ENCODE measurements at places on chromosomes 2 and 18. TPM values are rescaled to one million over a fixed set of nuclear protein-coding genes. Genes with fewer than 3 reads are reported as not detected.
A peak's percentile ranks its signal among the peaks of the same experiment; 100 is the strongest.

CPLX4 gene
- total RNA-seq = not detected

FABP1 gene
- under 0.01 TPM for total RNA-seq

RAB27B gene
- 99.0 TPM for total RNA-seq

DNA sequence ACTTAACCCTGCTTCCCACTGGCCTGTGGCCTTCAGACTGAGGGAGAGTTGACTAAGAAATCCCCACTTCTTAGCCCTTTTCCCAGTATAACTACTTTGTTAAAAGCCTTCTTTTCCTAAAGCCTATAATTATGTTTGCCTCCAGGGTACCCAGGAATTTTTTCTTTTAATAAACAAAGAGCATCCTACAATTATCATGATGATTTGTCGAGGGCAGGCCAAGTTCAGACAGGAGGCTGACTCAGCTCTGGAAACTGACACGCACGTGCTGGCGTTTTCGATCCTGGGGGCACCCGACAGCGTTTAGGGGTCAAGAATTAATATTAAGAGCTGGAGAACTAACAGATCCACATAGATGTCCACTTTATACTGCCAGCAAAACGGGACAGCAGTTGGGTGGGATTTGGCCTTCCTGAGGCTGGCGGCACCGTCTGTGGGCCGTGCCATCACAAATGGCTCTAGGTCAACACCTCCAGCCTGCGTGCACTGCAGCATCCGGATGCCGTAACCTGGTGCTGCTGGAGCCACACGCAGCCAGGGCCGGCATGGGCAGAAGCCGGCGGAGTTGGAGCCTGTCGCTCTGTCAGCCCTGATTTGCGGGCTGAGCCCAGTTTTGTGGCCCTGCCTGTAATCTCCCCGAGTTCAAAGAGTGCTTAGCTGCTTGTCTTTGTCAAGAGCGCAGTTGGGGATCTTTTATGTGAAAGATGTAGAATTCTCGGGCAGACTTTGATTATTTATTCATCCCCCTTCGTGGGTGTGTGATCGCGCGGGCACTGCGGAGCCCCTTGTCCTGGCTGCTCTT, 191.0 kb downstream of the GLI2 start:
- peak; percentile 83 for DNase-seq
- H3K4me3 ChIP-seq = no peak overlapping the region
- H3K27me3 ChIP-seq = no peaks in the 10 kb centered on the region
- peaks cover 29% of the 10 kb centered on the region for H3K4me1 ChIP-seq

- H3K36me3 ChIP-seq = no peaks in the 10 kb centered on the region
- no peak for DNase-seq
- H3K4me1 ChIP-seq = no peaks in the 10 kb centered on the region
- H3K27ac ChIP-seq = no peak overlapping the region
- no peaks in the 10 kb centered on the region for H3K27me3 ChIP-seq
- H3K4me3 ChIP-seq = no peak overlapping the region
Observed at GRCh38 chr2:208490492-208490891, 83.9 kb downstream of the PTH2R start.

- no peaks in the 10 kb centered on the region for H3K36me3 ChIP-seq
- no peak overlapping the region for H3K4me3 ChIP-seq
- peaks cover 14% of the 10 kb centered on the region for H3K4me1 ChIP-seq
Observed at GRCh38 chr2:241009191-241009590, 10.8 kb downstream of the SNED1 start.

- no peak overlapping the region for H3K27ac ChIP-seq
- peak overlapping the region; percentile 74 for H3K4me3 ChIP-seq
- DNase-seq = peak; percentile 77
- no peaks in the 10 kb centered on the region for H3K36me3 ChIP-seq
Observed at GRCh38 chr18:32469691-32470459, 807 bp downstream of the GAREM1 start.

DNA sequence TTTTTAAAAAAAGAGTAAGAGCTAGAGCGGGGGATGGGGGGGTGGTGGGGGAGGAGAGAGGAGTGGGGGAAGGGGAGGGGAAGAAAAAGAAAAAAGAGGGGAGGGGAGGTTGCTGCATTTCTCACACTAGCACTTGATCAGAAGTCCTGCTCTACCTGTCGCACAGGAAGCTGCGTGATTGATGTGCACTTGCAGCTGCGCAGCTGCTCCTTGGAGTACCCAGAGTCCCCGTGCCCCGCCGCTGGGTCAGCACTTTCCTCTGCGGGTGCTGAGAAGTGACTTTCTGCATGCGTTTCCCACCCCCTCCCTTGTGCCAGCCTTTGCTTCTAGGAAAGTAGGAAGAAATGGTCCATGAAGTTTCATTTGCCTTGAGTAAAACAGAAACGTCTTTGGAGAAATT, 297.3 kb downstream of the ETAA1 start:
- H3K4me1 ChIP-seq = no peaks in the 10 kb centered on the region
- no peak overlapping the region for H3K4me3 ChIP-seq
- DNase-seq = peak; percentile 46

- no peak for DNase-seq
- no peak overlapping the region for H3K4me3 ChIP-seq
- peaks cover 2% of the 10 kb centered on the region for H3K27me3 ChIP-seq
Observed at GRCh38 chr2:33497221-33497650, 20.8 kb downstream of the RASGRP3 start.

DNA sequence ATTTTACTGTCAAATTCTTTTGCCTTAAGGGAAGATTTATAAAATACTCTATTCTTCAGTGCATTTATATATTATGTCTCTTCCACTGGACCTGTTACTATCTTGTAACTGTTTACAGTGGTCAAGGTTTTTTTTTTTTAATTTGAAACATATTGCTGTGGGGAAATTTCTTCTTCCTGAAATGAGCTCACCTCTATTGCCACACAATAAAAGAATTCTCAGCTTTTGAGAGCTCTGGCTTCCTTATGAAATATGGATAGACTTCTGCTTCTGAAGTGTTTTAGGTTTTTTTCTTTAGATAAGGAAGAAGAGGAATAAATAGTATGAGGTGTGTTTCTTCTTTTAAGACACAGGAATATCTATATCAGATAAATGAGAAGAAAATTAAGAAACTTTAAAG, 7.7 kb downstream of the VRK2 start:
- H3K4me1 ChIP-seq = no peaks in the 10 kb centered on the region
- H3K36me3 ChIP-seq = no peaks in the 10 kb centered on the region

GRCh38 chr2:95325026-95325425, 27.9 kb downstream of the KCNIP3 start:
- H3K4me1 ChIP-seq = peaks cover 2% of the 10 kb centered on the region
- no peaks in the 10 kb centered on the region for H3K27me3 ChIP-seq
- DNase-seq = no peak
- no peak overlapping the region for H3K27ac ChIP-seq
- no peaks in the 10 kb centered on the region for H3K36me3 ChIP-seq
- no peak overlapping the region for H3K4me3 ChIP-seq

DNA sequence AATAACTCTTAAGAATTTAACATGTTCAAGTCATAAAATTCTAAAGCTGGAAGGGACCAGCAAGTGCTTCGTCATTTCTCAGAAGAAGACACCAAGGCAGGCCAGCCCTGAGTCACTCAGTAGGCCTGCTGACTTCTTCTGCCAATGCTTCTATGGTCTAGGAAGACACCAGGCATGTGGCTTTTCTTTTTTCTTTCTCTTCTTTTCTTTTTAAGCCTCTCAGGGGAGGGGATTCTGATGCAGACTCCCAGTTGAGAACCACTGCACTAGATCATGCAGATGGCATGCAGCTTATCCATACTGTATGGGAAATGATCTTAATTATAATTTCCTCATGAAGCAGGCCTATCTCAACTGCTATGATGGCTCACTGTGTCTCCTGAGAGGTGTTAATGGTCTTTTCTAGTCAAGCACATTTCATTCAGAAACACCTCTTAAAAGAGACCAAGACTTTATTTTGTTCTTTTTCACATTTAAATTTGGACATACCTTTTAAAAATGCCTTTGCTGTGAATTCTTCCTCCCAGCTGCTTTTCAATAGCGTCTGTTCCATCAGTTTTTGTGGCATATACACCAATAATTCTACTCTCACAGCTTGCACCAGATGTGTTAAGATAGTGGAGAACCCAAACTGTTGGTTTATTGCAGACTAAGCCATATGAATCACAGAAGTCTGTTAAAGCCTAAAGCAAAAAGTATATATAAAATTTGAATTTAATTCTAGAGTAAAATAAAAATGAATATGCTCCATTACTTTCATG, 11.3 kb downstream of the KCTD18 start:
- no peaks in the 10 kb centered on the region for H3K27me3 ChIP-seq
- H3K4me1 ChIP-seq = no peaks in the 10 kb centered on the region
- peak; percentile 75 for DNase-seq
- no peak overlapping the region for H3K27ac ChIP-seq

DNA sequence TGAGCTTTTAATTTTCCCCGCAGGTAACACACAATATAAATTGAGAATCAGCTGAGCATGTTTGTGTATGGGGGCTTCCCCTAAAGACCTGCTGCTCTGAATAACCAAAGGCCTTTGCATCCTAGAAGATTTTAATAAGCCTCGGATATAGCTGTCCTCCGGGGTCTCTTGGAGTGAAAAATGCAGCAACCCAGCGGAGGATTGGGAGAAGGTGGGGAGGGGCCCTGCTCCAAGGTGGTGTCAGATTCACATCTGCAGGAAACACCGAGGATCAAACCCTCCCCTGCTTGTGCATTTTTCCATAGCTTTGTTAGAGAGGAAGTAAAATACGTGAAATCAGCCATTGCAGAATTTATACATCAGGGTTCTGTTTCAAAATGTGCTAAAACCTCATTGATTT, 63.0 kb upstream of the OTOF start:
- DNase-seq = no peak
- no peak overlapping the region for H3K27ac ChIP-seq
- H3K4me3 ChIP-seq = no peak overlapping the region
- H3K27me3 ChIP-seq = peaks cover 12% of the 10 kb centered on the region
- no peaks in the 10 kb centered on the region for H3K4me1 ChIP-seq

DNA sequence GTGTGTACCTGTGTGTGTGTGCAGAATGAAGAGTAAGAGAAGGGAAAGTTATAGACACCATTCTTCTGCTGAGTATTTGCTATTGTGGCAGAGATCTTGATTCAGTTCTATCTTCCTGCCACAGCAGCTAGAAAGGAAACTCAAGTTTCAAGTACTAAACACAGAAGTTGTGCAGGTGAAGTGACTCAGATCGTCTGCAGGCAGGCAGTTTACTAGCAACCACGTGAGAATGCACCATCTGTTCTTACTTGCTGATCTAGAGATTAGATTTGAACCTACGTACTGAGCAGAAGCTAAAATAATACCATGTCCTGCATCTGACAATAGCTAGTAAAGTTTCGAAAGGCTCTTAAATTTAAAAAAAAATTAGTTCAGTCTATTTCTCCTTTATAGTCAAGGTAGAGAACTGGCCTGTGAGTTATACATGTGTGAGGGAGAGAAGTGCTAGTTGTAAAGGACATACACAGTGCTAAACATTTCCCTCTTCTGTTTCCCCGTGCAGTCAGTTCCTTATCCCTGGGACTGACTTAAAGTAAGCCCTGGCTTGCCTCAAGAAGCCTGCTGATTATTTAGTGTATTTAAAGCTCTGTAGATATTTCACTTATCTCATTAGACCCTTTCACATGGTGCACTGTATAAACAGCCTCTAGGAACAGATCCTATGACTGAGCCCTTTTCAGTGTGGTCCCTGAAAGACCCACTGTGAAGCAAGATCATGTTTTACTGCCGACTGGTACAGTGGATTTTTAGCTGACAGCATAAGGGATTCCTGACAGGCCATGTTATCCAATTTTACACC, 45.0 kb downstream of the SLC38A11 start:
- no peaks in the 10 kb centered on the region for H3K36me3 ChIP-seq
- DNase-seq = no peak
- no peak overlapping the region for H3K27ac ChIP-seq
- peaks cover 5% of the 10 kb centered on the region for H3K4me1 ChIP-seq
- no peak overlapping the region for H3K4me3 ChIP-seq
- no peaks in the 10 kb centered on the region for H3K27me3 ChIP-seq

DNA sequence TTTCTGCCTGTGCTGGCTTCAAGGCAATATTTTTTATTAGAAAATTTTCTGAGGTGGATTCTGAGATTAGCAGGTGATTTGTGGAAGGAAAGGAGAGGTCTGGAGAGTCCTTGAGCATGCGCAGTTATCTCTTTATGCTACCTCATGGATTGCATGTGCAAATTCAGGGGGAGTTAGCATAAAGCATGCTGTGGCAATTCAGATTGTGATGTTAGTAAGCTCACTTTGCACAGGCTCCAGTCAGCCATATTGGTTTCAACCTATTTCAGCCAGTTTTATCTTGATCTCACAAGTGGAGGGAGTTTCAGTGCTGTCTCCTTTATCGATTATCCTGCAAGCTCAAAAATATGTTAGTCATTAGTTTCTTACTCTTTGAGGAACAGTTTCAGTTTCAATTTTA, 2012.3 kb upstream of the PIK3C3 start:
- H3K4me1 ChIP-seq = no peaks in the 10 kb centered on the region
- H3K36me3 ChIP-seq = no peaks in the 10 kb centered on the region
- no peak overlapping the region for H3K4me3 ChIP-seq
- no peak for DNase-seq
- H3K27ac ChIP-seq = no peak overlapping the region
- no peaks in the 10 kb centered on the region for H3K27me3 ChIP-seq

- no peaks in the 10 kb centered on the region for H3K36me3 ChIP-seq
- no peak overlapping the region for H3K27ac ChIP-seq
- no peak for DNase-seq
- H3K4me1 ChIP-seq = no peaks in the 10 kb centered on the region
Observed at GRCh38 chr18:53610957-53611356, 613.5 kb downstream of the MBD2 start.

DNA sequence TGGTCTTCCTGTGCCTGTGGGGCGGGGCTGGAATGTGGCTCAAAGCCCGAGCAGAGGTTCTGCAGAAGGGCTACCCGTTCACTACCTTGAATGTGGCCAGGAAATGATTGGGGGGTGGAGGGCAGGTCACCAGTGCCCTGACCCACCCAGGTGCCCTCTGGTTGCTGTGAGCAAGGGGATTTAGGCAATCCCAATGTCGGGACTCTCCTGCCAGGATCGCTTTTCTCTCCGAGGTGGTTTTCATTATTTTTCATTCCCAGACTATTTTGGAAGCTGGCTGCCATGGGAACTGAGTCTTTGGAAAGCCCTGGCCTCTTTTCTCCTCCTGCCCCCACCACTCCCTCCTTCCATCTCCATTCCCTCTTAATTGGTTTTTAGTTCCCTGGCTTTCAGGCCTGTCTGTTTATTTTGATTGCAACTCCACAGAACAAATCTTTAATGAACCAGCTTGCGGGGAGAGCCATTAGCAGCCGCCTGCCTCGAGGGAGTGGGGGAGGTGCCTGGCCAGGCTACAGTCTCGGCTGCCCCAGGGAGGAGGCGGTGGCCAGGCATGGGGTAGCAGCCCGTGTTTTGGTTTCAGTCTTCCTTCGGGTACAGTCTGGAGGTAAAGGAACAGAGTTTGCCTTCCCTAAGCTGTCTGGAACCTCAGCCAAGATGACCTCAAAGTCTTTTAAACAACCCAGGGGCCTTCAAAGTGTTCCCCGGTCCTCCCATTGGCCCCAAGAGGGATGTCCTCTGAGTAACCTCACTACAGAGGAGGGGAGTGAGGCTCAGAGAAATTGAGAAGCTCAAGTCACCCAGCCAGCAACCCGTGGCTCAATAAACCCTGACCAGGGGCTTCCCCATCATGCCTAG, 114.4 kb upstream of the HAAO start:
- H3K4me3 ChIP-seq = peak overlapping the region; percentile 45
- H3K27me3 ChIP-seq = no peaks in the 10 kb centered on the region
- peak; percentile 86 for DNase-seq
- H3K4me1 ChIP-seq = peaks cover 44% of the 10 kb centered on the region
- peak overlapping the region; percentile 81 for H3K27ac ChIP-seq
- H3K36me3 ChIP-seq = no peaks in the 10 kb centered on the region

GRCh38 chr2:205730701-205731582, 48.6 kb downstream of the NRP2 start:
- no peaks in the 10 kb centered on the region for H3K27me3 ChIP-seq
- peaks cover 63% of the 10 kb centered on the region for H3K36me3 ChIP-seq
- H3K4me3 ChIP-seq = no peak overlapping the region
- peak overlapping the region; percentile 83 for H3K27ac ChIP-seq
- DNase-seq = no peak
